ENCODE measurements at places on chromosomes 7 and 10. TPM values are rescaled to one million over a fixed set of nuclear protein-coding genes. Genes with fewer than 3 reads are reported as not detected.

DNA sequence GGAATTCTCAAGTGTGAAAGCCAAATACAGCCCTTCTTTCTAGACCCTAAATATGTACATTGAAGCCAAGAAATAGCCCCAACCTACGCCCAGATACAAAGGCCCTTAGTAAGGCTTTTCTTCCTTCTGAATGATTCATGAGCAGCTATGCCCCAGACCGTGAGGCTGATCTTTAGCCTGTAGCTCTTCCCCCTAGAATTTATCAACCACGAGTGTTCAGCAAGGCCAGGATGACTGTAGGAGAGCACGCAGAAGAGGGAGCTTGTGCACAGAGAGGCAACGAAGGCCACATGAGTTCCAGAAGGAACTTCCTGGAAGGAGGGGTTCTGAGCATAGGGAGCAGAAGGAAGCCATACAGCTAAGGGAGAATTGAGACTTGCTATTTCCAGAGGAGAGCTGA lies 53.0 kb upstream of the HABP2 start:
- no peak for DNase-seq

GRCh38 chr7:92841192-92841591 lies 4.8 kb upstream of the CDK6 start:
- no peak for DNase-seq

MEIG1 gene
- total RNA-seq: not detected

CFAP69 gene
- total RNA-seq: 3.8 TPM

SFRP4 gene
- 53.3 TPM for total RNA-seq

DNA sequence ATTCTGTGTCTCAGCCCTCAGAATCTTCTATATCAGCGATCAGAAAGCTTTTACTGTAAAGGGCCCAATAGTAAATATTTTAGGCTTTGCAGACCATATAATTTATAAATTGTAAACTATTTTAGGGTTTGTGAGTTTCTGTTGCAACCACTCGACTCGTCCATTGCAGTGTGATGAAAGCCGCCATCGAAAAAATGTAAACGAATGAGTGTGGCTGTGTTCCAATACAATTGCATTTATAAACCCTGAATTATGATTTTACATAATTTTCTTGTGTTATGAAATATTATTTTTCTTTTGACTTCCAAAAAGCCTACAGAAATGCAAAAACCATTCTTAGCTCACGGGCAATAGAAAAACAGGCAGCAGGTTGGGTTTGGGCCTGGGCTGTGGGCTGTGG lies 62.5 kb upstream of the ADO start:
- no peak for DNase-seq

- no peak for DNase-seq
Observed at GRCh38 chr7:111388912-111389311, 173.4 kb downstream of the IMMP2L start.

GRCh38 chr7:590731-591551 lies 71.3 kb upstream of the PDGFA start:
- DNase-seq: no peak

IKZF5 gene
- 14.5 TPM for total RNA-seq

DNA sequence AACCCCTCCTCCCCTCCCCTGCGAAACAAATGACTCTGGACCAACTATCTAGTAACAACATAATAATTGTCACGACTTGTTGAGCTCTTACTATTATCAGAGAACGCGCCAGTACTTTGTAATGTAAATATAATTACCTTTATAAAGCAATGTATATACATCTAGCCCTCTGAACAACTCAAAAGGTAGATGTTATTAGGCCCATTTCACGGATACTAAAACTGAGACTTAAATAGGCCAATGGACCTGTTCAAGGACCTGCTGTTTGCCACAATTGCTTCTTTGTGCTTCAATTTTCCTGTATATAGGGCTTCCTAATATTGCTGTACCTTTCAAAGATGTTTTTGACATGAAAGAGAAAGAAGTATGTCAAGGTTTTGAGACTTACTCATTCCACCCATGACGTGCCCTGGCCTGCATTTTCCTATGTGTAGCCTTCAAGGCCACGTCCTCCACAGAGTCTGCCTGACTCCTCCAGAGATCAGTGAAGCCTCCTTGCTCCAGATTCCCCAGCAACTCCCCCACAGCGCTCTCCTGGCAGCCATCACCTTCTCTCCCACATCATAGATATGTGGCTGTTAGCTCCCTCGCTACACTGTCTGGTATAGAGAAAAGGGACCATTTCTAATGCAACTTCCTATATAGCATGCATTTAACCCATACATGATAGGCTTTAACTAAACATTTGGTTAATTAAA lies 156.6 kb downstream of the SKIDA1 start:
- no peak for DNase-seq

PTPRE gene
- total RNA-seq: 41.9 TPM

- DNase-seq: no peak
Observed at GRCh38 chr10:75406462-75407223, 5.1 kb upstream of the ZNF503 start.

GRCh38 chr7:40903872-40904271 lies 769.1 kb downstream of the SUGCT start:
- DNase-seq: no peak

DNA sequence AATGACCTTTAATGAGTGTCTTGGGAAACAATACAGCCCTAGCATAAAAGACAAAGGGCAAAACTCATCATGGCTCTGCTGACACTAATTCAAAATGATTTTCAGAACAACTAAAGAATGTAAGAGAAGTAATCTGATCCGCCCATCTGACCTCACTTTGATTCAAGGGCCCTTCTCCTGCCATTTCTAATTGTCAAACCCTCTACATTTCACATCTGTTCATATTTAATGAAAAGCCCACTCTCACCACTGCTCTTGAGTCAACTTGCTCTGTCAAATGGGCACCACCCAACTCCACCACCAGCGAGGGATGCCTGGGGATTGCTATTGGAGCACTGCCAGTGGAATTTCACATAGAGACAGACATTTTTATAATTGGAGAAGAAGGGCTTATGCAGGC lies 639.2 kb downstream of the KCNMA1 start:
- DNase-seq: no peak

DNA sequence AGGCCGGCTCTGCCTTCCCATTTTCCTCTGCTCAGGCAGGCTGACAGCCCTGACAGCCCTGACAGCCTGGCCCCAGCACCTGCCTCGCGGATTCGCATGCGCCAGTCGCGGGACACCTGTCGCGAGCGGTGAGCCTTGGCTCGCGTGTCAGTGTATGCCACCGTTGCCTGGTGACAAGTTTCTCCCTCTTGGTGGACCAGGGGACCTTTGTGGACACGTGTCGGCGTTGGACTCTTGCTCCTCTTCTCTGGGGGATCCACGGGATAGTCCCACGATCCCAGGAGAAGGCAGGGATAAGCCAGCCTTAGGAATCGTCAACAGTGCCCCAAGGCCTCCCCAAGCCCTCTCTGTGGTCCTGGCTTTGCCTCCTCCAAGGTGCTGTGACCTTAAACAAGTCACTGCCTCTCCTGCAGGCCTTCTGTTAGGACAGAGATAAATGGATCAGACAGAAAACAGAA lies 18.1 kb upstream of the ZNF273 start:
- no peak for DNase-seq

UCN3 gene
- total RNA-seq: not detected

GRCh38 chr7:159157714-159158113 lies 13.0 kb upstream of the VIPR2 start:
- DNase-seq: no peak

DNA sequence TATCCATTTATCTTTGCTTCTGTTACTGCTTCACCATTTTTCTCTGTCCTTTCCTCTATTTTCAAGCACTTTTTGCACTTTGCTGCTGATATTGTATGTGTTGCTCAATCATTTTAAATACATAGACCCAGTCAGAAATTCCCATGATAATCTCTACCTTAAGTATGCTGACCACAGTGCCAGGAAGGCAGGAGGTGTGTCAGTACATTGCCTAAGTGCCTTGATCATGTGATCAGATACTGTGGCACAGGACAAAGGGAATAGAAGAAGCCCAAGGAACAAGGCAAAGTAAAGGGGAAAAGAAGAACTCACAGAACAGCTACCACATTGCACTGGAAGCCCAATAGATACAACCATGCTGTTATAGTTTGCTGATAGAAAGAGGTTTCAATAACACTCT lies 53.7 kb upstream of the CD36 start:
- DNase-seq: no peak

RINT1 gene
- total RNA-seq: 20.2 TPM

DNA sequence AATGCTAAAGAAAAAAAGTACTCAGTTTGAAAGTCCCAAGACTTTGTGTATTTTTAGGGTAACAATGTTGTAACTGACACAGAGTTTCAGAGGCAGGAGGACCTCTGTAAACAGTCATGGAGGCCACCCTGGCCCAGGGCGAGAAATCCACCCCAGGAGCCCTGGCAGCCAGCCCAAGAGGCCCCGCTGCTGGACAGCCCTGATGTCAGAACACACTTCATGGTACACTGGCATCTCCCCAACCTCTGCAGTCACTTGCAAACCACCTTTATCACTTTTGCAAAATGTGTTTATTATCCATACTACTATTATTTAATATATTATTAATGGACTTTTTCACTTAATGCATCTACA lies 30.2 kb downstream of the C10orf143 start:
- no peak for DNase-seq

Measured in thoracic aorta (tissue), 2 donors.